ENCODE measurements at places on chromosomes 1 and 21. TPM values are rescaled to one million over a fixed set of nuclear protein-coding genes. Genes with fewer than 3 reads are reported as not detected.

Gene TTLL10
- 0.99 TPM for total RNA-seq

Gene DHX9
- 283 TPM for total RNA-seq

DNA sequence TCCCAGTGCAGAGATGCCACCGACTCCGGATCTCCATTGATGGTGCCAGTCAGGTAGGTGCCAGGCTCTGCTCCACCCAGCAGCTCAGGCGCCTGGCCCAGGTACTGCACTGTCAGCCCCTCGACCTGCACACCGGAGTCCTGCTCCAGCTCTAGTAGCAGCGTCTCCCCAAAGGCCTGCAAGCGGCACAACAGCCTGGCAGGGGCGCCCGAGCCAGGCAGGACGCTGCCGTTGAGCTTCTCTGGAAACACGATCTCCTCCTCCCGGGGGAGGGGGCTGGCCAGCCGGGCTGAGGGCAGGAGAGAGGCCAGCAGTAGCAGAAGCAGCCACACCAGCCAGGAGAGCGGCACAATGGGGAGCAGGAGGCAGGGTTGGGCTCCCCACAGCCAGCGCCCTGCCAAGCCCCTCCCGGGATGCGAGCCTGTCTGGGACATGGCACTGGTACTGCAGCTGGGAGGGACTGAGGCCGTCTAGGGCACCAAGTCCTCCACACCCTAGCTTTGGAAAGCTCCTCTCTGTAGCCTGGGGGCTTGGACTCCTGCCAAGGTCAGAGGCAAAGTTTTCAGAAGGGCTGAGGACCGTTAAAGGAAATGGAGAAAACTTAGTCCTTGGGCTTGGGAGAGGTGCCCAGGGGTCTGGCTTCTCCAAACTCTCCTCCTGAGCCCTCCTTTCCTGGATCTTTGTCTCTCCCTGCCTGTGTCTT is 509 bp downstream of the ADAMTS4 start:
- H3K27me3 ChIP-seq: no peaks in the 10 kb centered on the region
- DNase-seq: peak; percentile 90
- H3K27ac ChIP-seq: no peak overlapping the region
- peaks cover 2% of the 10 kb centered on the region for H3K36me3 ChIP-seq
- H3K4me3 ChIP-seq: no peak overlapping the region

GRCh38 chr21:36104317-36105300 is 30.3 kb upstream of the CBR3 start:
- no peaks in the 10 kb centered on the region for H3K36me3 ChIP-seq
- no peaks in the 10 kb centered on the region for H3K27me3 ChIP-seq
- DNase-seq: peak; percentile 74
- H3K4me3 ChIP-seq: peak overlapping the region; percentile 76
- H3K27ac ChIP-seq: no peak overlapping the region
- H3K4me1 ChIP-seq: no peaks in the 10 kb centered on the region

DNA sequence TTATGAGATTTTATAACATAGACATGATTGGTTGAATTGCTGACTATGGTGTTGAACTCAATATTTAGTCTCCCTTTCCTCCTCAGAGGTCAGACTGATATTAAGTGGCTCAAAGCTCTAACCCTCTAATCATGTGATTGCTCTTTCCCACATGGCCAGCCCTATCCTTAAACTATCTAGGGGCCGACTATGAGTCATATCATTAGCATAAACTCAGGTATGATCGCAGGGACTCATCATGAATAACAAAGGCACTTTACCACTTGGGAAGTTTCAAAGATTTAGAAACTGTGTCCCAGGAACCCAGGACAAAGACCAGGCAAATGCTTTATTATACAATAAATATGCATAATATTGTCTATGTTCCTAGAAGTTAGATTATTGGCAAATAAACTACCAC is 894.6 kb upstream of the NEGR1 start:
- no peaks in the 10 kb centered on the region for H3K36me3 ChIP-seq
- H3K27me3 ChIP-seq: no peaks in the 10 kb centered on the region
- H3K27ac ChIP-seq: no peak overlapping the region
- H3K4me3 ChIP-seq: no peak overlapping the region
- no peak for DNase-seq
- H3K4me1 ChIP-seq: no peaks in the 10 kb centered on the region

Gene S100A2
- total RNA-seq: 3.9 TPM

GRCh38 chr1:245361065-245361464 is 206.3 kb downstream of the KIF26B start:
- H3K27me3 ChIP-seq: no peaks in the 10 kb centered on the region
- H3K4me3 ChIP-seq: no peak overlapping the region
- no peak for DNase-seq
- no peaks in the 10 kb centered on the region for H3K36me3 ChIP-seq

DNA sequence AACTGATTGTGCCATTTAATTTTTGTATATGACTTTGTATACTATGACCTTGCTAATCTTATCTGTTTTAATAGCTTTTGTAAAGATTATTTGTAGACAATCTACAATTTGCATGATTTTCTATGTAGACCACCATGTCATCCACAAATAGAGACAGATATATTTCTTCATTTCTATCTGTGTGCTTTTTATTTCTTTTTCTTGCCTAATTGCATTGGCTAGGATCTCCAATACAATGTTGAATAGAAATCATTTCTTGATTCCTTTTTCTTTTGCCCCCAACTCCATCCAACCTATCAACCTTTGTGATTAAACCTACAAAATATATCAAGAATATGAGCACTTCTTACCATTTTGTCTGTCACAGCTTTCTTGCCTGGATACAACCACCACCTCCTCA is 232.6 kb upstream of the POU3F1 start:
- DNase-seq: no peak
- no peaks in the 10 kb centered on the region for H3K36me3 ChIP-seq
- no peaks in the 10 kb centered on the region for H3K4me1 ChIP-seq
- H3K4me3 ChIP-seq: no peak overlapping the region
- peaks cover 6% of the 10 kb centered on the region for H3K27me3 ChIP-seq
- H3K27ac ChIP-seq: no peak overlapping the region

DNA sequence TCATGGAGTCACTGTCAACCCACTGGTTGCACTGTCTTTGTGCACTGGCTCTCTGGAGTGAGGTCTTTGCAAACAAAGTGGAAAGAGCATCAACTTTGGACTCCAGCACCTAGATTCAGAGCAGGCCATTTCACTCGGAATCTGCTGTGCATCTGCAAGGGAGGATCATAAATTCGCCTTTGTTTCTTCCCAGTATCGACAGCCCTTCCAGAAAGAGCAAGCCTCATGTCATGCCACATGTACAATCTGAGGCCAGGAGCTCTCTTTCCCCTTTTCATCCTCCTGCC is 853 bp upstream of the PCSK9 start:
- peaks cover 40% of the 10 kb centered on the region for H3K27me3 ChIP-seq
- H3K27ac ChIP-seq: no peak overlapping the region
- no peak for DNase-seq
- H3K4me1 ChIP-seq: peaks cover 17% of the 10 kb centered on the region
- no peak overlapping the region for H3K4me3 ChIP-seq

DNA sequence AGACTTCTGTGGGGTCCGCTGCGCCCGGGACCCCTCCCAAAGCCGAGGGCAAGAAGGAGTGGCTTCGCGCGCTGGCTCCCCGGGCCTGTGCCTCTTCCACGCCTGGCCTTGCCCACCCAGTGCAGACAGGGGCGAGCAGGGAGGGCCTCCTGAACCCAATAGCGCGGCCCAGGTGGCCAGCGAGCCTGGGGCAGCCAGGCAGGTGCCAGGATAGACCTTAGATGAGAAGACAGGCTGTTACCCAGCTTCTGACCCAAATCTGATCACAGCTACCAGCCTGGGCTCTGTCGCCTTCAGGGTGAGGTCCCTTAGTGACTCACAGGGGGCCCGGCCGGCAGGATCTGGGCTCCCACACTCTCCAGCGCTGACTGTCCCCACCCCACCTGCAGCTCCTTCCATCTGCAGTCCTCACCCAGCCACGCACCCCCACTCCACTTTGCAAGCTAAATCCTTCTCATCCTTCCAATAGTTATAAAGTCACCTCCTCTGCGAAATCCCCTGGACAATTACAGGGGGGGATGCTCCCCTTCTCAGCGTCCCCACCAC is 9.6 kb downstream of the CLEC20A start:
- no peaks in the 10 kb centered on the region for H3K27me3 ChIP-seq
- no peaks in the 10 kb centered on the region for H3K4me1 ChIP-seq
- DNase-seq: no peak
- no peak overlapping the region for H3K27ac ChIP-seq
- no peaks in the 10 kb centered on the region for H3K36me3 ChIP-seq

GRCh38 chr1:202268032-202268431 is 73.7 kb downstream of the UBE2T start:
- peak; percentile 38 for DNase-seq
- H3K4me3 ChIP-seq: no peak overlapping the region
- no peaks in the 10 kb centered on the region for H3K36me3 ChIP-seq

Gene ZC3H12A
- 5.5 TPM for total RNA-seq

Gene AVPR1B
- total RNA-seq: 0.11 TPM

- H3K27ac ChIP-seq: no peak overlapping the region
- no peaks in the 10 kb centered on the region for H3K36me3 ChIP-seq
- no peaks in the 10 kb centered on the region for H3K4me1 ChIP-seq
- peaks cover 16% of the 10 kb centered on the region for H3K27me3 ChIP-seq
- DNase-seq: peak; percentile 90
These were observed 51.8 kb upstream of the FAM89A start for GRCh38 chr1:231091831-231092301.

GRCh38 chr1:58922302-58923089 is 138.6 kb upstream of the JUN start:
- H3K27me3 ChIP-seq: peaks cover 15% of the 10 kb centered on the region
- DNase-seq: no peak
- no peaks in the 10 kb centered on the region for H3K4me1 ChIP-seq
- no peaks in the 10 kb centered on the region for H3K36me3 ChIP-seq
- H3K27ac ChIP-seq: no peak overlapping the region

GRCh38 chr21:34991366-34991957 is 57.6 kb downstream of the RUNX1 start:
- H3K4me3 ChIP-seq: no peak overlapping the region
- peaks cover 9% of the 10 kb centered on the region for H3K4me1 ChIP-seq

Gene ZC3H11A
- total RNA-seq: 83.9 TPM

DNA sequence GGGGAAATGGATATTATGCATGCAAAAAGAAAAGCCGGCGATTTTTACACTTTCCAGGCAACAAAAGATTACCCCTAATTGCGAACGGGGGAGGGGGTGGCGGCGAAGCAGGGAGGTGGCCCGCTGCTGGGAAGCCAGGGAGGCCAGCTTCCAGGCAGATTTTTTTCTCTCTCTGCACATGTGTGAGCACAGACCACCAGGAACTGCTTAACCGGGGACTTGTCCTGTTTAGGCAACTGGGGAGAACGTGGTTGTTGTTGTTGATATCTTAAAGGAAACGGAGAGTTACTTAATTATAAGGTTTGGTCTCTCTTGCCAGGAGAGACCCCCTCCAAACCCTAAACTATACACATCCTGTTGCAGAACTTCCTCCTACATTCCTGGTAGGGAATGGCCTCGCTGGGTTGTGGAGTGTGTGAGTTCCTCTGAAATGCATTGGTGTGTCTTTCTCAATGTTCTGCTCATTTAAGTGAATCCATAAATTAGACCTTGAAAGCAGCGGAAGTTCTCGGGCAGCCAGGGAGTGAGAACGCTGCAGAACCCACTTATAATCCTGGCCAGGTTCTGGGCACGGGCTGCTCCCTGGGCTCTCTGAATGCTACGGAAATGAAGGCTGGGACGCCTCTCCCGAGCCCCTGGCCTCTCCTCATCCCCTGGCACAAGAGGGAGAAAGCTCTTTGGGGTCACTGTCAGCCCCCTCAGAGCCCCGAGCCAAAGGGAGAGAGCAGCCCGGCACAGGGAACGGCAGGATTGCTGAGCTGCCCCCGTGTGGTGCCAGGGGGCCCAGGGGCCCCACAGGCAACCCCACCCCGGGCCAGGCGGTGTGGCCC is 250.0 kb downstream of the FOXD2 start:
- no peaks in the 10 kb centered on the region for H3K36me3 ChIP-seq
- H3K4me1 ChIP-seq: peaks cover 16% of the 10 kb centered on the region
- no peak overlapping the region for H3K27ac ChIP-seq
- H3K4me3 ChIP-seq: no peak overlapping the region

Gene ASCL5
- 0.56 TPM for total RNA-seq

DNA sequence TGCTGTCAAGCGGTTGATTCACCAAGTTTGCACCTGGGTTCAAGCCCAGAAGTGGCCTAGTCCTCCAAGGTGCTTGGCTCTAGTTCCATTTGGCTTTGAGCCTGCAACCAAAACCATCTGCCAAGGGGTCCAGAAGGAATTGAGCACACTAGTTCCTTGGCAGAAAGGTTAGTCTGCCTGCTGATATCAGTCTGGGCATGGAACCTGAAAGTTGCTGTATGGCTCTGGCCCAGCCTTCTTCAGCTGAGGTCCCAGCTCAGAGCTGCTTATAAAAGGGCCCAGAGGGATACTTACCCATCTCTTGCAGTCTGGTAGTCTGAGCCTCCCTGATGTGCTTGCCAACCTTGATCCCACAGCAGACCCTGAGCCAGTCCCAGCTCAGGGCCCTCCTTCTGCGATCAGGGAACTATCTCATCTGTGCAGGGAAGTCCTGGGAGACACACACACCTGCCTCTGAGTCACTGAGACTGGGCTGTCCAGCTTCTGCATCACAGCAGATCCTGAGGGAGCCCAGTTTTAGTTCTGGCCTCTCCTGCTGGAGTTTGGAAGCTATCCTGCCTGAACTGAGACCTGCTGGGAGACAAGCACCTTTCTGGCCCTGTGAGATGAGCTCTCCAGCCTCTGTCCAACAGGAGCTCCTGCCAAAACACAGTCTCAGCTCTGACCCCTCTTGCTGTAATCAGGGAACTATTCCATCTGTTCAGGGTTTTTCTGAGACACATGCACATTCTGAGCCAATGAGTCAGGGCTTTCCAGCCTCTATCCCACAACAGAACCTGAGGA is 75.8 kb downstream of the CTH start:
- H3K4me1 ChIP-seq: no peaks in the 10 kb centered on the region
- H3K4me3 ChIP-seq: no peak overlapping the region
- no peak for DNase-seq
- H3K36me3 ChIP-seq: no peaks in the 10 kb centered on the region

GRCh38 chr1:7268983-7269382 is 483.7 kb downstream of the CAMTA1 start:
- no peaks in the 10 kb centered on the region for H3K27me3 ChIP-seq
- H3K4me1 ChIP-seq: no peaks in the 10 kb centered on the region
- no peak for DNase-seq
- no peak overlapping the region for H3K4me3 ChIP-seq

Gene ZBTB8A
- total RNA-seq: 21.4 TPM

Gene UBXN10
- total RNA-seq: 2.6 TPM

DNA sequence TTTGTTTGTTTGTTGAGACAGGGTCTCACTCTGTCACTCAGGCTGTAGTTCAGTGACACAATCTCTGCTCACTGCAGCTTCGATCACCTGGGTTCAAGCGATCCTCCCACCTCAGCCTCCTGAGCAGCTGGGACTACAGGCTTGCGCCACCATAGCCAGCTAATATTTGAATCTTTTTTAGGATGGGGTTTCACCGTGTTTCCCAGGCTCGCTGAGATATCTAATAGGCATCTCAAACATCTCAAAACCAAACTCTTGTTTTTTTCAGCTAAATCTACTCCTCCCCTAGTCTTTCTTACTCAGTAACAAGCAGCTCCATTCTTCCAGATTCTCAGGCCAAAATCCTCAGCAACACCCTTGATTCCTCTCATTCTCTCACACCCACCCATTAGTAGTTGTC is 22.0 kb upstream of the SRRM1 start:
- H3K4me1 ChIP-seq: no peaks in the 10 kb centered on the region
- H3K36me3 ChIP-seq: no peaks in the 10 kb centered on the region
- no peak for DNase-seq
- no peak overlapping the region for H3K27ac ChIP-seq
- no peak overlapping the region for H3K4me3 ChIP-seq
- H3K27me3 ChIP-seq: no peaks in the 10 kb centered on the region

All from endodermal cell (in vitro differentiated cells).